Renal cortical epithelial cell (primary cell): ENCODE measurements at places on chromosomes 12 and 14. TPM values are rescaled to one million over a fixed set of nuclear protein-coding genes. Genes with fewer than 3 reads are reported as not detected.

The KIF26A gene
- under 0.01 and 0.05 TPM in 2 replicates for total RNA-seq

The JPH4 gene
- total RNA-seq: not detected in 2 replicates

DNA sequence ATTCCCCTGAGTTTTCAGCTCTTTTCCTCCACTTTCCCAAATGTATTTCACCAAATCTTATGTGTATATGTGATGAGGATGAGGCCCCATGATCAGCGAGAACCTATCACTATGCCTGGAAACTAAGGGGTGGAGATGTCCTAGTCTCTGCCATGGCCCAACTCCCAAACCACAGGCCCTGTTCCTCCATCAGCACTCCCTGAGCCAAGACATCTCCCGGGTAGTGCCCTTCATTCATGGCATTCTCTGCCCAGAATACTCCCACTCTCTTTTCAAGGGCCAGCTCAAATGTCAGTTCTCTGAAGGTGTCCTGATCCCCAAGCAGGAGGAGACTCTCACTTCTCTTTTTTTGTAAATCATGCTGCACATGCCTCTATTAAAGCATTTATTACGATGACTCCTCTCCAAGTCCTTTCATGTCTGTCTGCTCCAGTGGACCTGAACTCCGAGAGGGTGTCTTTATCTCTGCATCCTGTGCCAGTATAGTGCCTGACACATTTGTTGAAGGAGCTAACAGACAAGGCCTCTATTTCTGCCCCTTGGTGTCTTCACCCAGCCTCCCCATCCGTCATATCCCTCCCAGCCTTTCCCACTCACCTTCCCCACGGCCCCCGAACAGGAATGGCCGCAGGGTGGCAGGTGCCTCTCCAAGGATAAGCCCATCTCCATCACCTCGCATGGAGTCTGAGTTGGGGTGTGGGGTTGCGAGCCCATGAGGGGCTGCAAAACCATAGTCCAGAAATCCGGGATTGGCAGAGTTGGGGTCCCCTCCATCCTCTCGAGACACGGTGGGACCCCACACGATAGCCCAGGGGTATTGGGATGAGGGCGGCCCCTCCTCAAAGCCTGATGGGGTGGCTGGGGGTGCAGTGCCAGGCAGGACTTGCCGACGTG, 3.7 kb downstream of the PIANP start:
- DNase-seq: peak; percentile 13

DNA sequence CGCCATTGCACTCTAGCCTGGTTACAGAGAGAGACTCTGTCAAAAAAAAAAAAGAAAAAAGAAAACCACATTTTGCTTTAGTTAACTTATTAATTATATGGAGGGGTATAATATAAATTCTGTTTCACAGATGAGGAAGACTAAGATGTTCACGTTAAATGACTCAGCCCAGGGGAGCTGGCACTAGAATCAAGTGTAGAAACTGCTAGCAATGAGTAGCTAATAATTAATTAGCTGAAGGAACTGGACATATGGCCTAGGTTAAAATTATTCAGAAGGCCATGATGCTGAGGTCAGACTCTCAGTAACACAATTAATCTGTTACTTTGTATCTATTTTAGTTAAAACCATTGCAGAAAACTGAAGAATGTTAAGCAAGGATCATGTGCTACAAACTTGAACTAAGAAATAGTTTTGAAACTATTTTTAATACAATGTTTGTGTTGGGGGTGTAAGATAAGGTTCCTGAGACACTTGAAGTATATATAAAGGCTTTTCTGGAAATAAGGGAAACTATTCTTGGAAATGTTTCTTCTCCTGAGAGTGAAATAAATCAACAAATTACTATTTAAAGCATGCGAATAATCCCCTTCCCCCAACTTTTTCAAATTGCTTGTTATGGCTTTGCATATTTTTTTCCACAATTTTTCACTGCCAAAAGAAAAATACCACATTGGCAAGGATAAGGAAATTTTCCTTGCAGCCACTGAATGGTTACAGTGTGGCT, 589.3 kb downstream of the SOX5 start:
- peak; percentile 2 for DNase-seq
